Astrocyte (in vitro differentiated cells and primary cell): ENCODE measurements at places on chromosomes 1 and 21. TPM values are rescaled to one million over a fixed set of nuclear protein-coding genes. Genes with fewer than 3 reads are reported as not detected.

DNA sequence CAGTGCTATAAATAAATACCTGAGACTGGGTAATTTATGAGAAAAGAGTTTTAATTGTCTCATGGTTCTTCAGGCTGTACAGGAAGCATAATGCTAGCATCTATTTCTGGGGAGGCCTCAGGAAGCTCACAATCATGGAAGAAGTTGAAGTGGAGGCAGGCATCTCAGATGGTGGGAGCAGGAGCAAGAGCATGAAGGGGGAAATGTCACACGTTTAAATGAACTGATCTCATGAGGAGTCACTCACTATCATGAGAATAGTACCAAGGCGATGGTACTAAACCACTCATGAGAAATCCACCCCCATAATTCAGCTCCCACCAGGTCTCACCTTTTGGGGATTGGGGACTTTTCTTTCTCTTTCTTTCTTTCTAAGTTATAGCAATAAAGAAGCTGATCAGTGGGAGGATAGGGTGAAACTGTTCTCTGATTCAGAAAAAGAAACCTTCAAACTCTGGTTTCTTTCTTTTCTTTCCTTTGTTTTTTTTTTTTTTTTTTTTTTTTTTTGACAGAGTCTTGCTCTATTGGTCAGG lies 17.1 kb upstream of the SPAG17 start:
- H3K4me1 ChIP-seq = no peaks in the 10 kb centered on the region
- no peaks in the 10 kb centered on the region for H3K27me3 ChIP-seq
- no peak overlapping the region for H3K27ac ChIP-seq
- no peak overlapping the region for H3K4me3 ChIP-seq

- no peak overlapping the region for H3K4me3 ChIP-seq
- no peaks in the 10 kb centered on the region for H3K27me3 ChIP-seq
- peaks cover 5% of the 10 kb centered on the region for H3K36me3 ChIP-seq
- no peak for DNase-seq
- no peaks in the 10 kb centered on the region for H3K4me1 ChIP-seq
Measured at GRCh38 chr1:50562106-50562505, 138.9 kb upstream of the DMRTA2 start.

DNA sequence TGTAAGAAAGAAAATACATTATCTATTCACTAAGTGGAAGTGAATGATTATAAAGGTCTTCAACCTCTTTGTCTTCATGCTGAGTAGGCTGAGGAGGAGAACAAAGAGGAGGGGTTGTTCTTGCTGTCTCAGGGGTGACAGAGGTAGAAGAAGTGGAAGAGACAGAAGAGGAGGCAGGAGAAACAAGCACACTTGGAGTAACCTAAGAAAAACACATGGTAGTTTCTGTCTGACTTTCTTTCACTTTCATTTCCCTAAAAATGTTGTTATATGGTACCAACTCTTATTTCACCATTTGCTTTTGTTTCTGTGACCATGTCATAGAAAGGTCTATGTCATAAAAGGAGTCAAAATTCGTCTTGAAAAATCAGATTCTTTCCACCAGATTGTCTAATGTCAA lies 696.6 kb upstream of the BRINP3 start:
- no peaks in the 10 kb centered on the region for H3K27me3 ChIP-seq
- H3K4me3 ChIP-seq = no peak overlapping the region
- no peak for DNase-seq

DNA sequence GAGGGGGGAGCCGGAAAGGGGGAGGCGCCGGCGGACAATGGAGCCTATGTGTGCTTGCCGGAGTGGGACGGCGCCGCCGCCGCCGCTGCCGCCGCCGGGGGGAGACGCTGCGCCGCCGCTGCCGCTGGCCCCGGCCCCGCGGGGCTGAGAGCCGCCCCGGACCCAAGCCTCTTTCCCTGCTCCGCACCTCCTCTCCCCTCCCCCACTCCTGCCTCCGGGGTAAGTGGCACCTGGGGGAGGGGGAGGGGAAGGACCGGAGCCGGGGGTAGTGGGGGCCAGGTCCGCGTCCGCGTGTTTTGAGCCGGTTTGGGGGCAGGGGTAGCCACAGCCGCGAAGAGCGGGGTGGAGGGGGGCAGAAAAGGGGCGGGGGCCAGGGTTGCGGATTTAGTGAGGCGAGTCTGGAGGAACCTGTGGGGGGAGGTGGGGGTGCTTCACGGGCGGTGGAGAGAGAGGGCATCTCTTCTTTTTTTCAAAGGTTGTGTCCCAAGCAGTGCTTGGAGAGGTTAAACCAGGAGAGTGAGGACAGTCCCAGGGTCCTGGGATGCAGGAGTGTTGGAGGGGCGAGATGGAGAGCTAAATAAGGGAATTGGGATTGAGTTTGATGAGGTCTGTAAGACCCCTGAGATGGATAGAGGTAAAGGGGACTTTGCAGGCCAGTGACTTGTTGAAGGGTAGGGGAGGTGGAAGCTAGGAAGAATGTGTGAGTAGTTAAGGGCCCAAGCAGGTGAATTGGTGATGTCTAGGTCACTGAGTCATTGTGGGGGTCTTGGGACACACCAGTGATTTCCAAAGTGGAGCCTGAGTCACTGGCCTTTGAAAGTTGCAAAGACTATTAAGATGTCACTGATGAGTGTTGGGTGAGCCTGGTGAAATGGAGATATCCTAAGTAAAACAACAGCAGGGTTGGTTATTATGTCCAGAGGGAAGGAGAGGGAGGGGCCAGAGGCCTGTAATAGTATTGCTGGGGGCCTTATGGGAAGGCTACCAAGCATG lies 59.1 kb downstream of the BCL9 start:
- peak; percentile 41 for DNase-seq
- H3K36me3 ChIP-seq = peaks cover 5% of the 10 kb centered on the region
- peaks cover 17% of the 10 kb centered on the region for H3K4me1 ChIP-seq
- H3K27me3 ChIP-seq = no peaks in the 10 kb centered on the region

DNA sequence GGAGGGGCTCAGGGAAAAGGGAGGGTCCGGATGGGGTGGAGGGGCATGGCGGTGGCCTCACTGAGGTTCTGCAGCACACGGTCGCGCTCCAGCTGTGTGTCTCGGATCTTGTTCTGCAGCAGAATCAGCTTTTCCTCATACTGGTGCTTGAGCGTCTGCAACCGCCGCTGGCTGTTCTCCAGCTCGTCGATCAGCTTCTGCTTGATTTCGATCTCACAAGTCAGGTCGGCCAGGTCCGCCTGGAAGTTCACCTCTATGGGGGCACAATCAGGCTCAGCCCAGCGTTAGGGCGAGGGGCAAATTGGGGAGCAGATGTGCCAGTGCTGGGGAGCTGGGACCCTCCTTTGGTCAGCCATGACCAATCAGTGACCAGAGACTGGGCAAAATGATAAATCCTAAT lies 25.2 kb downstream of the KIF21B start:
- H3K36me3 ChIP-seq = peaks cover 2% of the 10 kb centered on the region
- DNase-seq = no peak
- no peak overlapping the region for H3K27ac ChIP-seq

- H3K4me3 ChIP-seq = peak overlapping the region; percentile 79
- peaks cover 7% of the 10 kb centered on the region for H3K36me3 ChIP-seq
- peaks cover 14% of the 10 kb centered on the region for H3K4me1 ChIP-seq
Measured at GRCh38 chr1:18901147-18901951, 1.0 kb downstream of the ALDH4A1 start.

- no peaks in the 10 kb centered on the region for H3K27me3 ChIP-seq
- no peak overlapping the region for H3K4me3 ChIP-seq
- H3K36me3 ChIP-seq = peaks cover 2% of the 10 kb centered on the region
Measured at GRCh38 chr21:41940431-41940830, 13.4 kb downstream of the C2CD2 start.

DNA sequence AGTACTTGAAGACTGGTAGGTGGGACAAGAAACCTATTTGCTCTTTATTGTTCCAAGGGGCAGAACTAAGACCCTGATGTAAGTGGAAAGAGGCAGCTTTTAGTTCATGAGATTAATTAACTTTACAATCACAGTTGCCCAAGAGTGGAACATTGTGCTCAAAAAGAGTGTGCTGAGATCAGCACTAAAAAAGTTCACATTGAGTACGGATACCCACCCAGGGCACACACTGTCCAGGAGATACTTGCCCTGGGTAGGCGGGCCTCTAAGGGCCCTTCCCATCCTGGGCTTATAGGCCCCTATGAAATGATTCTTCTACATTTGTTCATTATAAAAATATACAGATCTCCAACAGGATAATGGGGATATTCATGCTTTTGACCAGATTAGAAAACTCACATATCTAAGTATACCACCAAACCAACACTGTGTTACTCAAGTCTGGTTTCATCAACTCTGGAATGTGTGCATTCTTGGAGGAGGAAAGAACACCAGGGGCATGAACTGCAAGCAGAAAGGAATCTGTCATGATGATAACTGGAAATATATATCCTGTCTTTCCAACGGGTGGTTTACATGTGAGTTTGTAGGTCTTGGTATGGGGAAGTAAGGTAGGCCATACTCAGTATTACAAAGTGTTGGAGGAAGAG lies 626.2 kb downstream of the SMYD3 start:
- H3K4me1 ChIP-seq = peaks cover 19% of the 10 kb centered on the region
- no peaks in the 10 kb centered on the region for H3K27me3 ChIP-seq
- no peak overlapping the region for H3K4me3 ChIP-seq
- H3K27ac ChIP-seq = peak overlapping the region; percentile 69
- H3K36me3 ChIP-seq = no peaks in the 10 kb centered on the region

DNA sequence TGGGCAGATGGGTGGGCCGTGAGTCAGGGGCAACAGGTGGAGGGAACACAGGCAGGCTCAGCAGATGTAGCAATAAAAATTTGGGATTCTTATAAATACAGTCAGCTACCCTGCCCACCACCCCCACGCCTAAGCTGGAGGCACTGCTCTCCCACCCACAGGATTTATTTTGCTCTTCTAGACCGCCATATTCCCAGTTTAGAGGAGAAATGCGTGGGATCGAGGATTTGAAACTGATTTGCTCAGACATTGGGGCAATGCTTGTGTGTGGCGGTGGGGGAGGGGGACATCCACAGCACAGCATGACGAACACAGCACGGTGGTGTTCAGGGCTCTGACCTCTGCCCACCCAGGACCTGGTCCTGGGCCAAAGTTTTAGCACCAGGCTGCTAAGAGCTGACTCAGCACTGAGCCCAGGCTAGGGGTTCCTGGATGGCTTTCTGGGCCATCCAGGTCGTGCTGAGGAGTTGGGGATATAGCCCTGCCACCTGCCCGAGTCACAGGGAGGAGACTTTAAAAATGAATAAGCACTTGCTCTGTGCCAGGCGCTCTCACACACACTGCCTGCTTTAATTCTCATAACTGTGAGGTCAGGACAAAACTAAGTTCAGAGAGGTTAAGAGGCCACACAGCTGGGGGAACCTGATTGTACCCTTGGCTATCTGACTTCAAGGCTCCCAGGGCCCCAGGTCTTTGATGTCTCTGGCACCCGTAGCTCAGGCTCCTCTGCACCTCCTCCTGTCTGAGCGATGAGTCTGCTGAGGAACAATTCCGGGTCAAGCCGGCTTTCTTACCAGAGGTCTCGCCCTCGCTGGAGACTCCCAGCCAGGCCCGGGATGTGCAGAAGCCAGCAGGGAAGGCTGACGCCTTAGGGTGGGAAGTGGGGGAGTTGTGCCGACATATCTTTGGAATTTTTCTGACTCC lies 29.4 kb upstream of the CSF1 start:
- peaks cover 26% of the 10 kb centered on the region for H3K4me1 ChIP-seq
- H3K36me3 ChIP-seq = no peaks in the 10 kb centered on the region

- H3K27me3 ChIP-seq = no peaks in the 10 kb centered on the region
- H3K4me3 ChIP-seq = no peak overlapping the region
- no peak for DNase-seq
- H3K36me3 ChIP-seq = peaks cover 20% of the 10 kb centered on the region
- no peak overlapping the region for H3K27ac ChIP-seq
- no peaks in the 10 kb centered on the region for H3K4me1 ChIP-seq
Measured at GRCh38 chr1:233261206-233261605, 34.3 kb downstream of the PCNX2 start.

DNA sequence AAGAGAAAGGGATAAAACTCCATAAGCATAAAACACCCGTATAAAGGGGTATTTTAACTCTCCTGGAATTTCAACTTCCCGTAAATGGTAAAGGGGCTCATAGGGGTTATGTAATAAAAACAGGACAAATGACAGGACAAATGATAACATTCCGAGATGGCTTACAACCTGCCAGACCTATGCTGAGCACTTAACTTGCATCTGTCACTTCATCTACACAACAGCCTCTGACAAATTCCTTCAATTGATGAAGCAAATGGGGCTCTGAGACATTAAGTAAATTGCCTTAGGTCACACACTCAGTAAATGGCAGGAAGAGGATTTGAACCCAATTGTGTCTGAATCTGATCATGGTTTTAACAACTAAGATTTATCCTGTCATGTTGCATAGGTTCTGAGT lies 327.6 kb upstream of the SNX7 start:
- H3K27me3 ChIP-seq = no peaks in the 10 kb centered on the region
- no peak overlapping the region for H3K4me3 ChIP-seq
- peaks cover 10% of the 10 kb centered on the region for H3K4me1 ChIP-seq
- H3K27ac ChIP-seq = no peak overlapping the region
- DNase-seq = no peak

DNA sequence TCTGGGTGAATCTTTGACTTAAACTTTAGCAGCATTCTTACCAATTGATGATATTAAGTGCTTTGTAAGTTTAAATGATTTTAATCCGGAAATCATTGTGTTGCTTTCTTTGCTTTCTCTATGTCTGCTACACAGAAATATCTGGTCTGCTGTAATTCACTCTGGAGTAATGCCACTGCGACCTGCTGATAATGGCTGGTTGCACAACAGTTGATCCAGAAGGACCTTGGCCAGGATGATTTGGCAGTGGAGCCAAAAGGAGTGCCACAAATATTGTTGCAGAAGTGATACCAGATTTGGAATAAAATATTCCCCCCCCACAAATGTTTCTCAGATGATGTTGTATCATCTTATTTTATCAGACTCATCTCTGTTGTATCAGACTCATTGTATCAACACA lies 2063.9 kb downstream of the MRPL39 start:
- H3K36me3 ChIP-seq = no peaks in the 10 kb centered on the region
- no peaks in the 10 kb centered on the region for H3K27me3 ChIP-seq
- H3K27ac ChIP-seq = no peak overlapping the region
- H3K4me1 ChIP-seq = no peaks in the 10 kb centered on the region
- no peak overlapping the region for H3K4me3 ChIP-seq
- DNase-seq = no peak

DNA sequence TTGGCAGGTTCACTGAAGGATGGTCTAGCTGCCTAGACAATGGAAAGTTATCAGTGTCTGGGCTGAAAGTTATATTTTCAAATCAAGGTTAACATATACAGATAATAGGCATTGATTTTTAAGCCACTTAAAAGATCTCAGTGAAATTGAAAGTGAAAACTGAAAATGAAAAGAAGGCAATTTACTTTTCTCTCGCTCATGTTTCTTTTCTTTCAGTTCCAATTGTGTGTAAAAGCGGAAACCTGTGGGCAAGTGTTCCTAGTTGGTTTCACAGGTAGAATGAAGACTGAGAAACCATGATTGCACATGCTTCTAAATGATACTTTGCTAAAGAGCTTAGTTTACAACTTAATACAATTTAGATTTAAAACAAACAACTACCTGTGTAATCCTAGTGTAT lies 383.7 kb downstream of the ZP4 start:
- H3K4me3 ChIP-seq = no peak overlapping the region
- H3K4me1 ChIP-seq = no peaks in the 10 kb centered on the region
- DNase-seq = no peak
- no peaks in the 10 kb centered on the region for H3K27me3 ChIP-seq

GRCh38 chr1:191662051-191662450 lies 496.2 kb upstream of the RGS18 start:
- H3K27me3 ChIP-seq = no peaks in the 10 kb centered on the region
- H3K27ac ChIP-seq = no peak overlapping the region
- DNase-seq = no peak
- H3K36me3 ChIP-seq = no peaks in the 10 kb centered on the region

The CD1C gene
- not detected in 2 replicates for total RNA-seq

The SH3D21 gene
- total RNA-seq = 13.6 and 16.3 TPM in 2 replicates

The SRSF10 gene
- total RNA-seq = 90.0 and 92.4 TPM in 2 replicates
